ENCODE measurements at places on chromosomes 4 and X.
A peak's percentile ranks its signal among the peaks of the same experiment; 100 is the strongest.

DNA sequence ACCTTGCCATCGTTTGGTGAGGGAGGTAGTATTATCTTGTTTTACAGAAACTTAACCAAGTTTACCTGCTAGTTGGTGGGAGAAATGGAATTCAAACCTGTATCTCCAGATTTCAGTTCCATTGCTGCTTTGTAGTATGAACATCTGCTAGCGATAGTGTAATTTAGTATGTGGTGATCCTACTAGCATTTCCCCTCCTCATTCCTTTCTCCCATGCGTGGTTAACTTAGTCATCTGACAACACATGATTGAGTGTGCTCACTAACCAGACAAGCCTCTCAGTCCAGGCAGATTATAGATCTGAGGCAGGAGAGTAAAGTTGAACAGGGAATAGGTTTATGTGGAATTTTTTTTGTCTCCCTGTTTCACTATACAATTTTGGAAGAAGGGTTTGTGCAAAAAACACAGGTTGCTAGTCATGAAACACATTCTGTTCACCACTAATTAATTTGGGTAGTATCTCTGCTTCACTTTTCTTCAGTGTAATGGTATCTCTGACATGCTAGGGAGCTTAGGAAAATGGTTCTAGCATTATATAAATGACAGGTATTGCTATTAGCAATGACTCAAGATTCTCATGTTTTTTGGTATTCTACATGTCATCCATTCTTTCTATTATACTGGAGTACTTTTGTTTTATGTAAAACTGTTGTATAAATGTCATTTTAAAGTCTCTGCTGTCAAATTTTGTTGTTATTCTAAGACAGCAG lies 21.7 kb downstream of the RBPJ start:
- DNase-seq = no peak

DNA sequence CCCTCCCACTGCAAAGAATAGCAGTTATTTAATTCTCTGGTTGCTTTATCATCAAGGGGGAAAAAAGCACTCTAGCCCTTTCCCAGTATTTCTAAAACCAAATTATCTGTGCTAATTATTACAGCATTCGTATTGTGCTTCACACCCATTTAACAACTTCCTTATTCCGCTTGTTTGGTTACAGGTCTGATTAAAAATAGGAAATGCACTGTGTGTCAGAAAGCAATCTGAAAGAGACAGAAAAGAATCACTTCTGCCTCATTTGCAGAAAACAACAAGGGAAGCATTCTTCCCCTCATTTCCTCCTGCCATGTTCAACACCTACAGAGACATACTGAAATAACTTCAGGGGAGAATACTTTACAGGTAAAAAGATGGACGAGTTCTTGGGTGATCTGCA lies 114.9 kb upstream of the MAP3K15 start:
- no peak for DNase-seq

DNA sequence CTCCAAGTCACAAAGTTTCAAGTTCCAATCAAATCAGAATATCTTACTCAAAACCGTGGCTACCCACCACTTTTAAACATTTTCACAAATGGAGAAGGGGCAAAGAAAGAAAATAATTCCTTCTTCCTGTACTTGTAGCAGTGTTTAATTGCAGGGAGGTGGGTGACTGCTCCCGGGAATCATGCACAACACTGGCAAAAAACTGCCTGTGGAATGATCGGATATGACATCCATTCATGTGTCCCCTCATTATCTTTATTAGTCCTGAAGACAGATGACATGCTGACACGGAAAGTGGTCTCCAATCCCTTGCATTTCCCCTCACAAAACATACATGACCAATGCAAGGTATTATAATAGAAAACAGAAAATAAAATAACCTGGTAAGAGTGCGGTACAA lies 2.0 kb downstream of the TSPAN5 start:
- DNase-seq = no peak

GRCh38 chr4:38673130-38673978 lies 9.4 kb downstream of the KLF3 start:
- DNase-seq = peak; percentile 94

- DNase-seq = peak; percentile 51
Measured at GRCh38 chrX:133495464-133496391, 80.4 kb upstream of the GPC4 start.

DNA sequence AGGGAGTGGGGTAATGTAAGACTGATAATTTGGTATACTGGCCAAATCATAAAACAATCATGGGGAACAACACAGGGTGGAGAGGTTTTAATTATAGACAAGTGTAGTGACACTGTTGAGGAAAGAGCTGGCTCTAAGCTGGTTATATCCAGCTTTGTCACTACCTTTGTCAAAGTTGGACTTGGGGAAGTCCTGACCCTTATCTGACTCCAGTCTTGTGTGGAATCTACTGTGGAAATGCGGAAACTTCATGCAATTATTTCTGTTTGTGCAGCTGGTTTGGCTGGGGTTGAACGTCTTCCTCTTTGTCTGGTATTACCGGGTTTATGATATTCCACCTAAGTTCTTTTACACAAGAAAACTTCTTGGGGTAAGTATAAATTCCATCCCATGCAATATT lies 2.0 kb downstream of the CYBB start:
- DNase-seq = no peak

DNA sequence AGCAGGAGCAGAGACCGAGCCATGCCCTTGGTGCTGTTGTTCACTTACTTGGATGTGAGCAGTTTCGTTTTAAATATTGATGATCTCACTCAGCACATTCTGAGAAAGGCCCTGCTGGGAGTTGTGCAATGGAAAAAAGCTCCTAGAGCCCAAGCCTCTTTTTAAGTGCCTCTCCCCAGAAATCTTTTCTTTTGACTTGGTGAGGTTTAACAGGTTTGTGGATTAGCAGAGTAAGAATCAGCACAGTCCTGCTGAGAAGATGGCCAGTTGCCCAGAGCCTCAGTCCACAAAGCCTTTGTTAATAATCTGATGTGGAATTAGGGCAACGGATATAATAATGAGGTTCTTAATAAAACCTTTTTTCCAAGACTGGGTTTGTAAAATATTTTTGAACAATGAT lies 157.5 kb upstream of the ATP6AP2 start:
- DNase-seq = no peak

DNA sequence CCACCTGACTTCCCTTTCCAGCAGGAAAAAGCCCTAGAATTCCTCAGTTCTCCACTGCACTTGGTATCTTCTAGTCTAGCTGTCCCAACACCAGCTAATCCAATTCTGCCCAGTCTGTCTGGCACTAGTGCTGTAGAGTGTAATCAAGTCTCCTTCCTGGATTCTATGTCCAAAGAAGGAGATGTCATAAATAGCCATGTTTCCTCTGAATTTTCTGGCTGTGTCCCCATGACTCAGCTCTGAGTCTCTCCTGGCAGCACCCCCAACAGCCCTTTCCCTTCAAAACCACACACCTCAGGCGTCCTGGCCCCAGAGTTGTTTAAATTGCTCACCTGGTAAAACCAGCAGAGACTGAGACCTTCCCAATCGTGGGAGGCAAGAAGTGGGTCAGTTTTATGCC lies 197.2 kb downstream of the GRXCR1 start:
- DNase-seq = no peak

GRCh38 chr4:159460371-159460770 lies 357.5 kb downstream of the RAPGEF2 start:
- DNase-seq = no peak

DNA sequence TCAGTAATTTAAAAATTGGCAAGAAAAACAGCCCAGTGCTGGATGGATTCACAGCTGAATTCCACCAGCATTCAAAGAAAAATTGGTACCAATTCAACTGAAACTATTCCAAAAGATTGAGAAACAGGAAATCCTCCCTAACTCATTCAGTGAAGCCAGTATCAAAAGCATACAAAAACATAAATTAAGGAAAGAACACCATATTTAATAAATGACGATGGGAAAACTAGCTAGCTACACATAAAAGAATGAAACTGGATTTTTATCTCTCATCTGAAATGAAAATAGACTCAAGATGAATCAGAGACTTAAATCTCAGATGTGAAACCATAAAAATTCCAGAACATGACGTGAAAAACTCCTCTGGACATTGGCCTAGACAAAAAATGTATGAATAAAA lies 516.8 kb upstream of the SPANXN1 start:
- DNase-seq = no peak

DNA sequence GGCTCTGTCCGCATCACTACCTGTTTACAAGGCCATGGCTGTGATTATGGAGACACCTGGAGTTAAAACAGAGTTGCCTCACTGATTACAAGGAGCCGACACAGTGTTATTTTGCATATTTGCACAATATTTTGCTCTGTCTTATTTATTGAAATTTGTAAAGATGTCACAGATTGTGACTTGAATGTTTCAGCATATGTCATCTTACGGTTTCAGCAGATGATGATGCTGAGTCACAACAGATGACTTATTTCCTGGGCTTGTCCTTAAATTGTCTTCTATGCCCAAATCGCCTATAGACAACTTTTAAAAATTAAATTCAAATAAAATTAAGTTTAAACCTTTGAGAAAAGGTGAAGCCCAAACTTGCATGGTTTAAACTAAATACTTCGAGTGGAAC lies 87.1 kb upstream of the INPP4B start:
- no peak for DNase-seq

- no peak for DNase-seq
Measured at GRCh38 chr4:151199319-151200190, 77.4 kb upstream of the PRSS48 start.

- no peak for DNase-seq
Measured at GRCh38 chr4:144575181-144575580, 70.8 kb upstream of the HHIP start.

GRCh38 chr4:164606478-164606877 lies 147.5 kb upstream of the SMIM31 start:
- no peak for DNase-seq

DNA sequence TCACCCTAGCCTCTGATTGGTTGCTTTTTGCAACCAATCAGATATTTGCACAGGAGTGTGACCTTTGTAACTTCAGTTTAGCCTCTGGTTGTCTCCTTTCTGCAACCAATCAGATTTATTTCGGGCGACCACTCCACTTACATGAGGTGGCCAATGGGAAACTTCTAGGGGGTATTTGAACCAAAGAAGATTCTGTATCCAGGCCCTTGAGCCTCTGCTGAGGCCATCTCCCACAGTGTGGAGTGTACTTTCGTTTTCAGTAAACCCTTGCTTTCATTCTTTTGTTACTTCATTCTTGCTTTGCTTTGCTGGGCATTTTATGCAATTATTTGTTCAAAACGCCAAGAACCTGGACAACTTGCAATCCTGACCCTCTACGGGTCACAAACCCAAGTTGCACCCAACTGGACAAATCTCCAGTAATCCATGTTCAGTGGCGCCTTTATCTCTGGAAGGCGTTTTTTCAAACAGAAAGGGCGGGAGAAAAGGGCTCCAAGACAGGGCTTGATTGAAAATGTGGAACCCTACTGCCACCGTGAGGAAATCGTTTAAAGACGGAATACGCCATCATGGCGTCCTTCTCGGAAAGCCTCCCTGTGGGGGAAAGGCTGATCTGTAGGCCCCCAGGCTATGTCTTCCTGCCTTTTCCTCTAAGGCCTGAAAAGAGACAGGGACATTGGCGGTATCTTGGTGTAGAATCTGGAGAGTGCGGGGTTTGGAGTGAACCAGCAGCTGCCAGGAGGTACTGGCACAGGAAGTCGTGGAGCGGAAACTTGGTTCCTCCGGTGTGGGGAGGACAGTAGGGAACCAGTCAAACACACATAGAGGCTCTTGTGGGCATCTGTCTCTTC lies 184.6 kb downstream of the OR13H1 start:
- peak; percentile 59 for DNase-seq

DNA sequence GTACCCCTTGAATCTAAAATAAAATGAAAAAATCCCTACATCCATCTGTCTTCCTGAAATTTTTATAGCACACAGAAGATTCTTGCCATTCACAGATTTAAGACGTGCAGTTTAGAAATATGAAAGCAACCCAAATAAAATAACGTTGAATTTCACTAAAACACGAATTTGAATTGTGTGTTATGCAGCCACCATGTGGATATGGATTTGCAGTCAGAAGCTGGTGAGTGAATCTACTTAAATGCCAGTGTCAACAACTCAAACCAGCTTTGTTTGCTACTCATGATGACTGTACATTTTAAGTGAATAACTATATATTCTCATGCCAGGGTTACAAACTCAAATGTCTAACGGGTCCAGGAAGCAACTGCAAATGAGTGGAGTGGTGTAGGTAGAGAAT lies 173.0 kb upstream of the HAND2 start:
- no peak for DNase-seq

DNA sequence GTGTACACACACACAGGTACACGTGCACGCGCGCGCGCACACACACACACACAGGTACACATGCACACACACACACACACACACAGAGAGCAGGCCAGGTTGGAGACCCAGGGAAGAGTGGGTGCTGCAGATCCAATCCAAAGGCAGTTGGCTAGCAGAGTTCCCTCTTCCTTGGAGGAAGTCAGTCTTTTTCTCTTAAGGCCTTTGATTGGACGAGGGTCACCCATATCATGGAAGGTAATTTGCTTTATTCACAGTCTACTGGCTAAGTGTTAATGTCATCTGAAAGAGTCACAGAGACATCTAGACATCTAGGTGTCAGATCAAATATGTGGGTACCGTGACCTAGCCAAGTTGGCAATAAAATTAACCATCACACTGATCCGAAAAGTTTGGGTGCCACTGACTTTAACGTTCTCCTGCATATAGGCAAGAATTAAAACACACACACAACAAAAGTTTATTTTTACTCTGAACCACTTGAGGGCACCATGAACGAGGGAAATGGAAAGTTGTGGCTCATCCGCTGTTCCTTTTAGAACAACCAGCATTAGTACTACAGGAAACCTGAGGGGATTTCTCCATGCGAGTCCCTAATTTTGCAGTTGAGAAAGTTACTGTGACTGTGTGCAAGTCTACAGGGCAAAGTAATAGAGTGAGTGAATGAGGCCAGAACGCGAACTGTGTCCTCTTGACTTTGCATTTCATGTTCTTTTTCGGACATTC lies 66.0 kb upstream of the STOX2 start:
- no peak for DNase-seq

GRCh38 chr4:2947926-2948325 lies 15.3 kb downstream of the NOP14 start:
- DNase-seq = no peak

GRCh38 chr4:56386091-56386490 lies 1.2 kb downstream of the AASDH start:
- DNase-seq = no peak

Data from mucosa of descending colon (tissue), 3 donors.